ENCODE measurements at places on chromosomes 3 and 15.

DNA sequence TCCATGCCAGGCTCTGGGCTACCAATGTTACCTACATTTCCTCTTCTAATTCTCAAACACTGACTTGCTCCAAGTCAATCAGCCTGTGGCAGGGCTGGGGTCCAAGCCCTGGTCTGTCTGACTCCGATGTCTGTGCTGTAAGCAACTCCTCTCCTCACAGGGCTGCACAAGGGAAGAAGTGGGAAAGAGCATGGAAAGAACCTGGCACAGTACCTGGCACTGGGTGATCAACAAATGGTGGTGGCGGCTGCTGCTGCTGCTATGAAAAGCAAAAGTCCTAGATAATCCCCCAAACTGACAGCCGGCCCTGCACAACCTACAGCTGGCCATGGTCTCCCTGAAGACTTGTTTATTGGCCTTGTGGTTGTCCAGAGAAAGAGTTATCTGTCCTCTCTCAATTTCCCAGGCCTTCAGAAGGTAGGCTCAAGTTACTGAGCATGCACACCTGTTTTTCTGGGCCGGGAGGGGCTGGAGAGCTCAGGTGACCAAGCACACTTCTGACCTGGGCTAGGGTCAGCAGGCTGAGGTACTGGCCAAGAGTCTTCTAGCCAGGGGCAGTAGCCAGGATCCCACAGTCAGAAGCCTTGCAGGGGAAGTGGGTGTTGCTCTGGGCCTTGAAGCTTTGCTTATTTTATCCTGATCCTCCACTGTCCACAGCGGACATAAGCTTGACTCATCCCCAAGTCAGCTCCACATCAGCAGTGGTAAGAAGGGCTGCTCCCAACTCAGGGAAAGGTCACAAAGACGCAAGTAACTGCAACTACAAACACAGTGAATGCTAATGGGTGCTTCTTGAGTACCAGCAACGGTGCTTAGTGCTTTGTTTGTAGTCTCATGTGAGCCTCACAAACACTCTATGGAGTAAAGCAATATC, 35.3 kb upstream of the KY start:
- no peak for DNase-seq

DNA sequence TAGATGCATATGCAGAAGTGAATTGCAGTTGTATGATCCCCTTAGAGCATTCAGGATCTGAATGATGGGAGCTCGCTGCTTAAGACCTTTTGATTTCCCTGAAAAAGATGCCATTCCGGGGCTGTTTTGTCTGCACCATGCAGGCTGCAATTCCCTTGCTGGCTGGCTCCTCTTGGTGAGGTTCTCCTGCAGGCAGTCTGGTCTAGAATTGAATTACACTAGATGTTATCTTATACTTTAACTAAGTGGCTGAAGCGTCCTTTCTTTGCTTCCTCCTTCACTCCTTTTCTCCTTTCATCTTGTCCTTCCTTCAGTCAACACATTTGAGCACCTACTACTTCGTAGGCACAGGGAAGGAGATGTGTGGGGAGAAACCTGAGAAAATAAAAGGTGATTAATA, 18.6 kb upstream of the MYZAP start:
- DNase-seq, result no peak

DNA sequence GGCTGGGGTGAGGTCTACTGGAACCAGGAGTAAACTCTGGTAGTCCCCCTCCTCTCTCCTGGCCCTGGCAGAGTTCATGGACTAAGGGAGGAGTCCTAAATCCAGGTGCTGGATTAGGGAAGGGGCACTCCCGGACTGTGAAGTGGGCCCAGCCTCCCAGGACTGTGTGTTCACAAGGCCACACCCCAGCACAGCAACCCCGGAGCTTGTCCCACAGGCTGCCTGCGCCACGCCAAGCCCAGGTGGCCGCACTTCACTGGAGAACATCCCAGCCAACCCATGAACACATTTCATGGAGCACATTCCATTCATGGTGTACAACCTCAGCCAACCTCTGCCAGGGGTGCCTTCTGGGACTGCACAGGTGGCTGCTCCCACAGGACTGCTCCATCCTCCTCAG, 8.2 kb downstream of the ARPIN start:
- no peak for DNase-seq

DNA sequence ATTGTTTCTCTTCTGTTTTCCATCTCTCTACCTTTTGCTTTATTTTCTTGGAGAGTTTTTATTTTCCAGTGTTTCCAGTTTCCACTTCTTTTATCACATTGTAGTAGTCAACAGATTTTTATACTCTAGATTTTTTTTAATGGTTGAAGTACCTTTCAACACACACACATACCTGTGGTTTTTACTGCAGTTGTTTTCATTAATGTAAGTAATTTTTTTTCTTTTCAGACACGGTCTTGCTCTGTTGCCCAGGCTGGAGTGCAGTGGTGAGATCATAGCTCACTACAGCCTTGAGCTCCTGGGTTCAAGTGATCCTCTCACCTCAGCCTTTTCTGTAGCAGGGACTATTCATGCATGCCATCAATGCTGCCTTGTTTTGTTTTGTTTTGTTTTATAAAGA, 472.5 kb upstream of the SGO1 start:
- DNase-seq, result no peak

DNA sequence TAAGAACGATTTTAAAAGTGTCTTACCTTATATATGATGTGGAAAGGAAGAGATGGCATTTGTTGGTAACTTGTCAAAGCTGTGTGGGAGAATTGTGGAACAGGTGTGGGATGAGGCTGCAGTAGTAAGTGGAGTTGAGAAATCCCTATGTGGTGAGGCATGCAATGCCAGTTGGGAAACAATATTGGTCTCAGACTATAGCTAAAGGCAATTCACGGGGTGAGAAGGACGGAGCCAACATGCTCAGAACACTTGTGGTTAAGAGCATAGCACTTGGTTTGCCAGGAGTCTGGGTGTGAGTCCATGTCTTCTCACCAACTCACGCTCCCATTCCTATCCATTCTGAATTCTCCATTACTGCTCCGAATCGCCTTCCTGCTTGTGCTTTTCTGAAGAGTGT, 615.6 kb upstream of the ADAMTS9 start:
- no peak for DNase-seq

DNA sequence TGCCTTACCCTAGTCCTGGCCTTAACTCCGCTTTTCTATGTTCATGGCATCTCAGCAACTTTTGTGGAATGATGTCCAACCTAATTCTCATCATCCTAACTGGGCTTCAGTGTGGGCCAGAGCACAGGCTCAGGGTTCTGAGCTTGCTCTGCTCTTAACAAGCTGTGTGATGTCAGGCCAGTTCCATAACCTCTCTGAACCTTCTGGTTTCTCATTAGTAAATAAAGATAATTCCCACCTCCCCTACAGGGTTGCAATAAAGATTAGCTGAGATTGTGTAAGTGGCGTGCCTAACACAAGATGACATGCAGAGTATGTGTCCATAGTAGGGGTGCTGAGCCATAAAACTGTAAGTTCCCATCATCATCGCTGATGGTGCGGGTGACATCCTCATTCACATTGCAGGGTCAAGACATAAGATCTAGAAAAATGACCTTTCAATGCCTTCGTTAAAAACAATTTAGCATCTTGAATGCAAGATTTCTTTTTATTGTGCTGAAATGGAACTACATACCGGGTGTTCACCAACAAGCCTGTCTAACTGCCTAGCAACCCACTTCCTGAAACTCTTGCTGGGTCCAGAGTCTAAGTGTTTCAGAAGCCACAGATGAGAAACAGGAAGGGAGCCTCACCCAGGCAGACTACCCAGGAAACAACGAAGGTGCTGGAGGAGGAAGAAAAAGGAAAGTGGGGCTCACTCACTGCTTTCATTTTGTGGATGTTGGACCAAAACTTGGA, 36.2 kb downstream of the CDCP1 start:
- DNase-seq, result no peak

DNA sequence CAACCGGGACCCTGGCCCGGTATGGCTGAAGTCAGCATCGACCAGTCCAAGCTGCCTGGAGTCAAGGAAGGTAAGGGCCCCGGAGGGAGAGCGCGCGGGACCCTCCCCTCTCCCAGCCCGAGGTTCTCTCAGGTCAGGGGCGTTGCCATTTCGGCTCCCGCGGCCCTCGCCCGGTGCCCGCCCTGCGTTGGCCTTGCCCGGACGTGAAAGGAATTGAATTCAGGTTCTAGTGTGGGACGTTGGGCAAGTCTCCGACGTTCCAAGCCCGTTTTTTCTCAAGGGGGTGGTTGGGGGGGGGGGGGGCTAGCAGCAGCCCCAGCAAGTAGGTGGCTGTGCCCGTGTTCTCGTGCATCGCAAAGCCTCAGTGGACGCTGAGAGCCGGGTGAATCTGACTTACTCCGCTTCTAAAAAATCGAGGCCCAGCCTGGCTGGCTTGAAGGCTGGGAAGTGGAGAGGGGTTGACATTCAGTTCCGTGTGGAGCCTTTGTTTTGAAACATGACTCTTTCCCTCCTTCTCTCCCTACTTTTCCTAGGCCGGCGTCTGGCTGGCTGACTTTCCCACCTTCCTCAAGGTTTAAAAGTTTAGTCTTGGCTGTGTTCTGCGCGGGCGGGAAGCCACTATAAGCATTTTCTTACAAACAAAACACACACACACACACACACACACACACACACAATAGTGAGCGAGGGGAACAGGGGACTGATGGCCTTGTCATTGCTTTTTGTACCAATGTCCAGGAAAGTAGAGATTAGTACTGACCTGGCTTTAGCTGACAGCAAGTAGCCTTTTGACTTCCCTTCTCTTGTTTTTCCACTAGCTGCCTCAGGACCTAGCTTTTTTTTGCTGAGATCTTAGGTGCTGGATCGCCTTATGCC, at the start of gene UTS2B:
Gene UTS2B (minus strand): TSS at position 873 of the 876 bp plus-strand sequence. CDS start 48,337 bp downstream, outside the sequence.
- no peak for DNase-seq

DNA sequence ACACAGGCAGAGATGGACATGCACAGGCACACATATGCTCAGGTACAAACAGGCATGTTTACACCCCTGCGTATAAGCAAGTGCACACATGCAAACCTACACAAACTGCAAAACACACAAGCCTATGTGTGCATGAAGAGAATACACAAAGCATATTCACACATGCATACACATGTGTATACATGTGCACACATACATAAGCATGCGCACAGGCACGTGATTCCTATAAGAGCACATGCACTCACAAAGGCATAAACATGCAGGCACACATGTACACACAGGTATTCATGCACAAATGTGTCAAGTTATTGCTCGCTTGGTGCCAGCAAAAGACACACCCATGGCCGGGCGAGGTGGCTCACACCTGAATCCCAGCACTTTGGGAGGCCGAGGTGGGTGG, 1.4 kb upstream of the GNAT1 start:
- no peak for DNase-seq

GRCh38 chr15:29104566-29104880, 165.1 kb downstream of the NSMCE3 start:
- no peak for DNase-seq

DNA sequence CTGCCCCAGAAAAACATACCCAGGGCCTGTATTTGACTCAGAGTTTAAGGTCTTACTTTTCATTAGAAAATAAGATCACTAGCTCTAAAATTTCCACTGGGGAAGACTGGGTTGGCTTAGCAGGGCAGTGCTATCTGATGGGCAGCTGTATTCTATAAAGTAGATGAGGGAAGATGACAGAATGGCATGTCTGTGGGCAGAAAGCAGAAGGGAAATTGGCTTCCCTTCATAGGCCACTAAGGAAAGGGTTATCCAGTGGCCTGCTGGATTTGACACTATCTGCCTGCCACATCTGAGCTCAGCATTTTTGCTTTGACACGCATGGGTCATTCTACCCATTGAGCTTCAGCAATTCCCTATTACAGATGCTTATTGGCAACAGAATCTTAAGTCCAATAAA, 461.3 kb upstream of the RASGRP1 start:
- no peak for DNase-seq

DNA sequence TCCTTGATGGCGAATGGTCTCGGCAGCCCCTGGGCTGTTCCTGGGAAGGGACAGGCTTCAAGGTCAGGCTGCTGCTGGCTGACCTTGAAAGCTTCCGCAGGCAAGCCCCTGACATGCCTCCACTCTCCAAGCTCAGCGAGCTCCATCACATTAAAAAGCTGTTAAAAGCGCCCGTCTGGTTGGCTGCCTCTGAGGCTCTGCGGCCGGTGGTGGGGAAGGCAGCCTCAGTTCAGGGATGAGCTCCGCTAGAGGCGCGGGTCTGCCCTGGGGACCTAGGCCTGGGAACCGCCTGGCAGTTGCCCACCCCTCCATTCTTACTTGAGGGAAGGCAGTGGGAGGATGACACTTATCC, 103.8 kb downstream of the LINGO1 start:
- DNase-seq, result no peak

GRCh38 chr3:18988614-18989229, 159.6 kb upstream of the KCNH8 start:
- no peak for DNase-seq

GRCh38 chr3:191959876-191960413, 499.0 kb downstream of the PYDC2 start:
- DNase-seq, result no peak

- no peak for DNase-seq
These were observed 325.8 kb upstream of the CTNNB1 start for GRCh38 chr3:40873476-40873875.
